ENCODE measurements at places on chromosomes 4 and X.

DNA sequence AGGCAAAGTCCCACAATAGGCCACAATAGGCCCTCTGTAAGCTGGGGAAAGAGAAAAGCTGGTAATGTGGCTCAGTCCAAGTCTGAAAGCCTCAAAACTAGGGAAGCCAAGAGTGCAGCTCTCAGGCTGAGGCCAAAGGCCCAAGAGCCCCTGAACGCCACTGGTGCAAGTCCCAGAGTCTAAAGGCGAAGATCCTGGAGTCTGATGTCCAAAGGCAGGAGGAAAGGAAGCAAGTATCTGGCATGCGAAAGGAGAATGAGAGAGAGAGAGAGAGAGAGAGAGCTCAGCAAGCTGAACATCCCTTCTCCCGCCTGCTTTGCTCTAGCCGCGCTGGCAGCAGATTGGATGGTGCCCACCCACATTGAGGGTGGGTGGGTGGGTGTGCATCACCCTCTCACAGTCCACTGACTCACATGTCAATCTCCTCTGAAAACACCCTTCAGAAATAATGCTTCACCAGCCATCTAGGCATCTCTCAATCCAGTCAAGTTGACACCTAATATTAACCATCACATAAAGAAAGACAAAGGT is 30.9 kb upstream of the ELF2 start:
- no peak for DNase-seq
- no peaks in the 10 kb centered on the region for H3K27me3 ChIP-seq
- H3K4me3 ChIP-seq = no peak overlapping the region

DNA sequence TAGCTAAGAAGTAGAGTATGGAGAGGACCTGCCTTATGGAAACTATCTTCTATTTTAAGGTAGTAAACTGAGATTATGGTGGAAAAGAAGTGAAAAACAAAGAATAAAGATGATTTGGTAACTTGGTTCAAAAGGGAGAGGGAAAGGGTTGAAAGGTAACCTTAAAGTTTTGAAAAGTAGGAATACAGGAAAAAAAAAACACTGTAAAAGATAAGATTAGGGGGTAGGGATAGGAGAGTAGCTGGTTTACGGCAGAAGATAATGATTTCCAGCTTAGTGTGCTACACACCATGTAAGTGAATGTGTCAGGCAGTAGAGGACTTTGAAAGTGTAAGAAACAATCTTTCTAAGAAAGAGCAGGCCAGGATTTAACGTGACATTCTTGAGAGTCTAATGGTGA is 35.3 kb downstream of the FAM13A start:
- H3K36me3 ChIP-seq = no peaks in the 10 kb centered on the region
- H3K4me3 ChIP-seq = no peak overlapping the region
- no peaks in the 10 kb centered on the region for H3K4me1 ChIP-seq
- no peaks in the 10 kb centered on the region for H3K27me3 ChIP-seq
- no peak overlapping the region for H3K27ac ChIP-seq

- DNase-seq = peak; percentile 92
- H3K36me3 ChIP-seq = no peaks in the 10 kb centered on the region
- H3K4me1 ChIP-seq = no peaks in the 10 kb centered on the region
- peak overlapping the region; percentile 93 for H3K4me3 ChIP-seq
- peak overlapping the region; percentile 23 for H3K27ac ChIP-seq
Observed at GRCh38 chr4:2962614-2963174, 512 bp downstream of the NOP14 start.

GRCh38 chr4:148355442-148356123 is 86.6 kb downstream of the NR3C2 start:
- no peaks in the 10 kb centered on the region for H3K4me1 ChIP-seq
- no peak overlapping the region for H3K4me3 ChIP-seq
- H3K36me3 ChIP-seq = no peaks in the 10 kb centered on the region
- H3K27ac ChIP-seq = no peak overlapping the region

DNA sequence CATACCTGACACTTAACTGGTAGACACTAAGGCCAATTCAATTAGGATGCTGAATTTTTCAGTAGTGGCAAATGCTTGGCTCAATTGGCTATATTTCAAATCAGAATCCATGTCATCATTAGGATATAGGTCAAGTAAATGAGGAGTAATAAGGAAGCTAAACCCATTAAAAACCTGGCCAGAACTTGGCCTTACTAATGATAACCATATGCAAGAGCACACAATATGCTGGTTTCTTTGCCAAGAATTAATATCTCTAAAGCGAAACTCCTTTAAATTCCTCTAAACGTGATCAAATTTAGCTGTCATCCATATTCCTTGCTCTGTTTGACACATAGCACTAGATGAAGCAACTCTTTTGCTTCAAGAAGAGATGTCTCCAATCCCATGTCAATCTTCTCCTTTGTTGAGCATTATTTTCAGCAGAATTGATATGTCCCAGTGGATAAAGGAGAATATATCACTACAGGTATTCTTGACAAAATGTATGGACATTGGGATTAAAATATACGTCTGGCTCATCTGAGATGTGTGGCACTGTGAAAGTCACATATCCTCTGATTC is 206.1 kb upstream of the ANKRD50 start:
- no peak overlapping the region for H3K4me3 ChIP-seq
- no peak overlapping the region for H3K27ac ChIP-seq
- no peaks in the 10 kb centered on the region for H3K36me3 ChIP-seq
- no peak for DNase-seq
- no peaks in the 10 kb centered on the region for H3K4me1 ChIP-seq

DNA sequence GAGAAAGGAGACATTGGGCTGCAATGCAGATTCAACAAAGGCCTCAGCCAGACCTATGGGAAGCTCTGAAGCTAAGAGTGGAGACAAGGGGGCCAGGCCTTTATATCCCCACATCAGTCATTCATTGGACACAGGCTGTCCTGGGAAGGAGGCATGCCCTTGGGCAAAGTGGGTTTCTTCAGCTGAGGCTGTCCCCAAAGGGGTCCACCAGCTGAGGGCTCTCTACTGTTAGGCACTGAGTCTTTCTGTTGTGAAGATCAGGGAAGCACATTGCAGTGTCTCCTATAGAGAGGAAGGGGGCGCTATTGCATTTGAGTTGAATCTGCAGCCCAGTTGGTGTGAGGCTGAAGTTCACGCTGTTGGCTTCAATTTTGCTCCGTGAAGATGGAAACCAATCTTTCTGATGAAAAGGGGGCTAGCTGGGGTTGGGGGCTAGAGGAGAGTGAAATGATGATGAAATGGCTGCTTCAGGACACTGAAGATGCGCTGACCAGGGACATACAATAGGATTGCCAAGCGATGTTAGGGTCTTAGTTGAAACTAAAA is 48.0 kb downstream of the SLC25A5 start:
- H3K27me3 ChIP-seq = no peaks in the 10 kb centered on the region
- peak; percentile 80 for DNase-seq
- no peaks in the 10 kb centered on the region for H3K36me3 ChIP-seq
- H3K4me1 ChIP-seq = no peaks in the 10 kb centered on the region

DNA sequence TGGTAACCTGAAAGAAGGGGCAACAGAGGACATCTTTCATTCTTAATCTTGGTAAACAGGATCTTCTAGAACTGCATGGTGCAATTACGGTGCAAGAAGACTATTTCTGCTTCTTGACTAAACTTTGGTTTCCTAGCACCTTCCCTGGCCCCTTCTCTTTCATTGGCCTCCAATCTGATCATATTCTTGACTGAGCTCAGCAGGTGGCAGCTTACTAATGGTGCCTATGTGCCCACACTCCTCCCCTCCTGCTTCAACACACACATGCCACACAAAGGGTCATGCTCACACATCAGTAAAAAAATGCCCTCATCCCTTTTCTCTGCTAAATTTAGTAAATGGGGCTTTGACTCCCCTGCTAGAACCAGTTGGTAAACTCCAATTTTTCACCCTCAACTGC is 400.5 kb upstream of the MAOA start:
- H3K27me3 ChIP-seq = no peaks in the 10 kb centered on the region
- H3K36me3 ChIP-seq = no peaks in the 10 kb centered on the region
- H3K27ac ChIP-seq = no peak overlapping the region
- H3K4me1 ChIP-seq = no peaks in the 10 kb centered on the region

DNA sequence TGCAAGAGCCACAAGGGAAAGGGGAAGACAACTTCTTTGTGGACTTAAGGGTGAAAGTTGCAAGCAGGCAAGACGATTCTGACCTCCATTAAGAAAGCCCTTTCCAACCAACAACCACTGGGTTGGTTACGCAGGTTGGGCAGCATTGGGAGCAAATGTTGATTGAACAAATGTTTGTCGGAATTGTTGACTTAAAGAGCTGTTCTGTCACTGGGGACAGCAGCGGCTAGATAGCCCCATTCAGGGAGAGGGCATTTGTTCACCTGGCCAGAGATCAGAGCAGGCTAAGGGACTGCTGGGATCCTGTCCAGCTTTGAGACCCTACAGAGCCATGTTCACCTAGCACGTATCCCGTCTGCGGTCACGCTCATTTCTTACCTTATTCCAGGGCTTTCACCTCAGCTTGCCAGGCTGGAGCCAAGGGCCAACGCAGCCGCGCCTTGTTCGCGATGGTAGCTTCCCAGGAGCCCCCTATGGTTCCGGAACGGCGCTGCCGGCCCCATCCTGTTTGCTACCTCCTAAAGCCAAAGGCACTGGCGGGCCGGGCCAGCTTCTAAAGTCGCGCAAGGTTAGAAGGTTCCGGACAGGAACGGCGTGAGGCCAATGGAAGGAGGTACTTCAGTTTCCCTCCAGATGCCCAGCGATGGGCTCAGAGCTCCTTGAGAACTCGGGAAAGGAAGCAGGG is 24.6 kb downstream of the F9 start:
- no peak for DNase-seq
- H3K27me3 ChIP-seq = no peaks in the 10 kb centered on the region
- no peaks in the 10 kb centered on the region for H3K36me3 ChIP-seq
- H3K27ac ChIP-seq = no peak overlapping the region
- H3K4me1 ChIP-seq = no peaks in the 10 kb centered on the region

Data from mesendoderm (in vitro differentiated cells).